Activated T-cell treated with anti-CD3 and anti-CD28 coated beads, Interleukin-2, amount 50 U/mL, for 72 hours (primary cell): ENCODE measurements at places on chromosomes 1 and 21.
A peak's percentile ranks its signal among the peaks of the same experiment; 100 is the strongest.

- DNase-seq: no peak
These were observed 74.6 kb downstream of the CAMK2N1 start for GRCh38 chr1:20411196-20411980.

- DNase-seq: no peak
These were observed 648 bp upstream of the RGS7 start for GRCh38 chr1:241357366-241358340.

DNA sequence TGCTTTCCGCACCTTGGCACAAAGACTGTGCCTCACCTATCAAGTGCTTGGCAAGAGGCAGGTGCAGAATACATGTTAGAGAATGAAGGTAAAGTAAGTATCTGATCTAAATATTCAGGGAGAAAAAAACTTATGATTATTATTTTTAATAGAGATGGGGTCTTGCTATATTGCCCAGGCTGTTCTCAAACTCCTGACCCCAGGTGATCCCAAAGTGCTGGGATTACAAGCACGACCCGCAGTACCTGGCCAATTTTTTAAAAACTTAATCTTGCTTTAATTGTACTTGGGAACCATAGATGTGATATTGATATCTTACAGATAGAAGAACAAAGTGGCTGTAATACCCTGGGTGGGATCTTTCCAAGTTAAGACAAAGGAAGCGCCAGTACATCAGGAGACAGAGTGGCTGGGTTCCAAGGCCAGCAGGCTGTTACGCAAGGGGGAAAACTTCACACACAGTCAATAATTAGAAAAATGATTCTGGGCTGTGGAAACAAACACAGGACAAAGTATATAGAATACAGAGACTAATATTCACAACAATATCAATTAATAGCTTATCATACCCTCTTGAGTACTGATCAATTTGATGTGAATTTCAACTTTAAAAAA is 58.6 kb upstream of the ATP1A1 start:
- no peak for DNase-seq

GRCh38 chr1:60759291-60759690 is 323.1 kb upstream of the NFIA start:
- DNase-seq: no peak

DNA sequence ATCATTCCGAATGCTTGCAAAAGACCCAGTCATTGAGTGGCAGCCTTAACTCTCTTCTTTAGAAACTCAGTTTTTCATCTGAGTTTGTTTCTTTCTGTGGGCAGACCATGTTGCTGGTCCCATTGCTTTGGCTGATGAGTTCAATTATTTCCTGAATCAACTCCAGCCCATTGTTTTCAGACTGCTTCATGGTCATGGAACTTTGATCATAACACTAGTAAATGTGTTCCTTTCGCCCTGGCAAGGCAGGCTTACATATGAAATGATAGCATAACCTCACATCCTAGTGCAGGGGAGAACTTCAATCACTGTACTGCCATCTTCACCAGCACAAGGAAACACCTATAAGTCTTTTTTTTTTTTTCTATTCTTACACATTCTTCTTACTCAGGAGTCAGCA is 50.0 kb upstream of the DUSP10 start:
- no peak for DNase-seq

DNA sequence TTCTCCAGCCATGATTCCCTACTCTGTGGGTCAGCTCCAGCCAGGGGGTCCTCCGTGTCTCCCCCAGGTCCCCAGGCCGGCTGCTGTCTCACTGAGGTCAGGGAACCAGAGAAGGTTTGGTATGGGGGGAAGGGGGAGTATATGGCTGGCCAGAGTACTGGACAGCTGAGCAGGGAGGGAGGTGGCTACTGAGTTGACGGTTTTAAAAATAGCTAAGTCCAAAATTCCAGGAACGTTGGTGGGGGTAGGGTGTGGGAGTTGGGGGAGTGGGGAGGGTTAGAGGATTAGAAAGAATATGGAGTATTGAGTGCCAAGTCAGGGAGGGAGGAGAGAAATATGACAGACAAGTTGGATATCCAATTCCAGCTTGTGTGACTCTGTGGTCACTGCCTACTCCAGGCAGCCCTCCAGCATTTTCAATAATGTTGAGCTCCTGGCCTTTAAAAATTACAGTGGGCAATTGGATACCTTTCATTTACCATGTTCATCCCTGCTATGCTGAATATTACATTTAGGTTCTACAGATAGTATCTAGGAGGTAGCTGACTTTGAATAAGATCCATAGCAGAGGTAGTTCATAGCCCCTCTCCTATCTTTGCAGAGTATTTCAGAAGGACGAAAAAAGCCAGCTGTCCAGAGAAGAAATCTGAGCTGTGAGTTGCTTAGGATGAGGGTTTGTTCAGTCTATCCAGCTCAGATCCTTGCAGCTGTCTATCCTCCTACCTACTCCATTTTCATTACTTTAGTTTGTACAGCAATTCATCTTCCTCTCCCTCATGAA is at the start of gene HJV:
TSS of gene HJV (minus strand) at position 114 of the 781 bp plus-strand sequence. CDS start 1,504 bp downstream, outside the sequence.
- DNase-seq: no peak

- DNase-seq: no peak
These were observed 57.8 kb upstream of the TARBP1 start for GRCh38 chr1:234536741-234537140.

DNA sequence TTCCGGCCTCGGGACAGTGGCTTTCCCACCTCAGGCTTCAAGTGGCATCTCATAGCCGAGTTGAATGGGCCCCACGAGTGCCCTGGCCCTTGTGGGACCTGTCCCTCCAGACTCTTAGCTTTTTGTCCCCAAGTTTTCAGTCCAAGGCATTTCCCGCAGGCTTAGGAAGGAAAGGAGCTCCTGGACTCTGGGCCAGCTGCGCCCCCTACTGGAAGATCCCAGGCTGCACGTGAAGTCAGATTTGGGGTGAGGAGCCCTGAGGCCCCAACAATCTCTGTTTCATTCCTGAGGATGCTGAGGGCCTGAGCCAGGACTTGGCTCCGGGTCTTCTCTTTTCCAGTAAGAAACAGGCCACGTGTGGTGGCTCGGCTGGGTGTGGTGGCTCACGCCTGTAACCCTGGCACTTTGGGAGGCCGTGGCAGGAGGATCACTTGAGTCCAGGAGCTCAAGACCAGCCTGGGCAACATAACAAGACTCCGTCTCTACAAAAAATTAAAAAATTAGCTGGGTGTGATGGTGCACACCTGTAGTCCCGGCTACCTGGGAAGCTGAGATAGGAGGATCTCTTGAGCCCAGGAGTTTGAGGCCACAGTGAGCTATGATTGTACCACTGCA is 67.4 kb downstream of the ARHGEF10L start:
- DNase-seq: peak; percentile 64

GRCh38 chr1:81635816-81636215 is 164.9 kb upstream of the ADGRL2 start:
- DNase-seq: no peak

- no peak for DNase-seq
These were observed 428.6 kb downstream of the PTPRC start for GRCh38 chr1:199067483-199067882.

- no peak for DNase-seq
These were observed 41.0 kb downstream of the TGFBR3 start for GRCh38 chr1:91844862-91845528.

- DNase-seq: no peak
These were observed 29.2 kb downstream of the EPHB2 start for GRCh38 chr1:22739648-22740385.

DNA sequence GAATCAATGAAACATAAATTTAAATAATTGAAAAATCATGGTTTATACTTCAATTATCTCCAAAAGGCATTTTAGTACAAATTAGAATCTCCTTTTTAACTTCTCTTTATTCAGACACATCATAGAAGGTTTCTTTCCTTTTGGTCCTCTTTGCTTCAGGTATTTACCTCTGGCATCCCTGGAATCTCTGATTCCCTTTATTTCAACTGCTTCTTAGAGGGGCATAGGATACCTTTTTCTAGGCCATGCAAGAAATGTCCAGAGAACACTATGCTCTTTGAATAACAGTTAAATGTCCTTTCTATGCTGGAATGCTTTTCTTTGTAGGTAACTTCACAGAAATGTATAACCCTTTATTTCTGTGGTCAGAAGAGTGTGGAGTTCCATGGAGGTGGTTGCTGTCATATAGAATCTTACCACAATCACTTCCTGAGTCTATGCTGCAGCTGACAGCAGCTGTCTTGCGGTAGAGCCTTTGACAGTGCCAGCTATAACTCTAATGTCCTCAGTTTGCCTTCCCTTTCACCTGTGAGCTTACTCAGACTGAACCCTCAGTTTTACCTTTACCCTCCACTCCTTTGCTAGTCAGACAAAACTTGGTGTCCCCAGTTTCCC is 8.6 kb downstream of the LAMC2 start:
- DNase-seq: peak; percentile 15
